Midbrain (tissue), 1 donor: ENCODE measurements at places on chromosomes 6 and 20.
A peak's percentile ranks its signal among the peaks of the same experiment; 100 is the strongest.

- no peak for DNase-seq
Observed at GRCh38 chr6:7545316-7546019, 4.0 kb downstream of the DSP start.

DNA sequence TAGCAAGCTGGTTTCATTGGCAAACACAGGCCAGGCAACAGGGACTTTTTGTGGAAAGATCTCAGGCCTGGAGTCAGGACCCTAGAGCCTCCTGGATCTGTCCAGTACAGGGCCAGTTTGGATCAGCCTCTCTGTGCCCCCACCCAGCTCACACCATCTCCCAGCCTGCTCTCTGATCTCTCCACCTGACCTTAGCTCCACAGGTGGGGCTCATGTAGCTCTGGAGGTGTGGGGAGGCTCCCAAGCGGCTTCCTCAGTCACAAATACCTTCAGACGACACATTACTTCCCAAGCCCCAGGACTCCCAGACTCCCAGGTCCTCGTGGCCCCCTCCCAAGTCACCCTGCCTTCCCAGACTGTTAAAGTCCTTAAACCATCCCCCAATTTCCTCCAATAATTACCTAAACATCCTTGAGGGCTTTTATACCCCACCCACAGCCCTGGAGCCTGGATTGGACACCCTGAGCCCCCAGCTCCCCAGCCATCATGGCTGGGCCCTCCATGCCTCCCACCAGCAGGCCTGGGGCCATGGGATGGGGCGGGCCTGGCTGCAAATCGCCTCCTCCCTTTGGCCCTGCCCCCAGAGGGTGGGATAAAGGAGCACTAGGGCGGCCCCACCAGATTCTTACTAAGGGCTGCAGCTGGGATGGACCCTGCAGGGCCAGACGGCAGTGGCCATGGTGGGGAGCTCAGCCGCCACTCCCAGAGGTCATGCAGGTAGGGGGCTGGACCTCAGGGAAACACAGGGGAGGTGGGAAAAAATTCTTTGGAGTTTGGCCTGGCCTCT is 15.9 kb upstream of the FANCE start:
- no peak for DNase-seq

DNA sequence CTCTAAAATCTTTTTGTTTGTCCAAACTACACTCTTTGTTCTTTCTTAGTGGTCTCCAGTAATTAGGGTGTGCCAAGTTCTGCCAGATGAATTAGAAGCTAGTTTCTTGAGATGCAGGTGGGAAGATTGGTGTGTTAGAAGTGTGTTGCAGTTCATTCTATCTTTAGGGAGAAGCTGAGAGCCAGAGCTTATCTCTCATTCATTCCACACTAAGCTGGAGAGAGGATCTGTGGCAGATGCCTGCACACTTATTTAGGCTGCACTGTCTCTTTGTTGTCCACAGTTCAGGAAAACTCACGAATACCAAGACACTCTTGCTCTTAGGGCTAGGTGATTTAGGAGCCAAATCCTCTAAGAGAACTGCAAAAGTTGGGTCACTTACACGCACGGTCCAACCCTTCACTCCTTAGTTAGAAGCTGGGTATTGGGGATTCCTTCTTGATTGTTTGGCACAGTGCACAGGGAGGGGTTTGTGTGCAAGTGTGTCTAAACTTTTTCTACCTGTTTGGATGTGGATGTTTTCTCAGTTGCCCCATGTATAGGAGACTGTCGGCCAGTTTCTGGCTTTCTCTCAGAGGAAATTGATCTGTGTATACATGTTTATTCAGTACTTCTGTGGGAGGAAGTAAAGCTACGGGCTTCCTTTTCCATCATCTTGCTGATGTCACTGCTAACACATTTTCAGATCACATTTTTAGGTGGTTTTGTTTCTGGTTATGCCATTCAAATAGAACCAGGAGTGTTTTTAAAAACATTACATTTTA is 49.5 kb downstream of the SMAP1 start:
- no peak for DNase-seq

GRCh38 chr20:23245553-23246181 is 104.9 kb upstream of the NXT1 start:
- DNase-seq = peak; percentile 41

- no peak for DNase-seq
Observed at GRCh38 chr6:130293800-130294199, 71.0 kb upstream of the SAMD3 start.

GRCh38 chr6:116388924-116389323 is 18.2 kb downstream of the DSE start:
- DNase-seq = no peak

GRCh38 chr6:53095270-53095669 is 30.1 kb downstream of the FBXO9 start:
- DNase-seq = no peak

DNA sequence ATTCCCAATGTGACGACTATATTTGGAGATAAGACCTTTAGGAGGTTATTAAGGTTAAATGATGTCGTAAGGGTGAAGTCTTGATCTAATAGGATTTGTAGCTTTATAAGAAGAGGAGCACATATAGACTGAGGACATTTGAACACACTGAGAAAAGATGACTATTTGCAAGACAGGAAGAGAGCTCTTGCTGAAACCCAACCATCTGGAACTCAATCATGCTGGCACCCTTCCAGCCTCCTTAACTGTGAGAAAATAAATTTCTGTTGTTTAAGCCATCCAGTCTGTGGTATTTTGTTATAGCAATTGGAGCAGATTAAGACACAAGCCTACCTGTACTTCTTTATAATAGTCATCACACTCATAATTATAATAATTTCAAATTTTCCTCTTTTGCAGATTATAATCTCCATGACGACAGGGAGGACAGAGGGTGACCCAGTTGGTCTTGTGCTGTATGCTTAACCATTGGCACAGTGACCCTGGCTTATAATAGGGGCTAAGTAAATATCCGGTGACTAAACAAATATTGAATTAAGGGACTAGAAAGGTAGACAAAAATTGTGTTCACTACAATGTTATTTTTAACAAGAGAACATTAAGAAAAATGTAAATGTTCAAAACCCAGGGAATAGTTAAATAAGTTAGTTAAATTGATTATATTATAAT is 206.4 kb upstream of the HDDC2 start:
- DNase-seq = no peak

GRCh38 chr20:62925076-62925419 is 1.3 kb downstream of the DIDO1 start:
- DNase-seq = no peak

DNA sequence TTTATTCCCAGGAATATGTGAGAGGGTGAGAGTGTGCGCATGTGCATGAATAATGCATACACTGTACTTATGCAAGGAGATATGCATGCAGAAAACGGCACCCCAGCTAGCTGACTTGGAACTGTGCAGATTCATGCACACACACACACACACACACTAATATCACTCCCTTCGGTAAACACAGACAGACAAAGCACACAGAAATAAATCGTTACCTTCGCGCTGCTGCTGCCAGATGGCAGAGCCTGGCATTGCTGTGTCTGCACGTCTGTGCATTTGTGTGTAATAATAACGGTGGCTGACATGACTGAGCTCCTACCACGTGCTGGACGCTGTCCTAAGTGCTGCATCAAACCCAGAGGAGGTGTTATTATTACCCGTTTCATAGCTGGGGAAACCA is 36.8 kb downstream of the PREX1 start:
- DNase-seq = no peak

GRCh38 chr20:61056627-61057442 is 195.2 kb upstream of the CDH4 start:
- no peak for DNase-seq

DNA sequence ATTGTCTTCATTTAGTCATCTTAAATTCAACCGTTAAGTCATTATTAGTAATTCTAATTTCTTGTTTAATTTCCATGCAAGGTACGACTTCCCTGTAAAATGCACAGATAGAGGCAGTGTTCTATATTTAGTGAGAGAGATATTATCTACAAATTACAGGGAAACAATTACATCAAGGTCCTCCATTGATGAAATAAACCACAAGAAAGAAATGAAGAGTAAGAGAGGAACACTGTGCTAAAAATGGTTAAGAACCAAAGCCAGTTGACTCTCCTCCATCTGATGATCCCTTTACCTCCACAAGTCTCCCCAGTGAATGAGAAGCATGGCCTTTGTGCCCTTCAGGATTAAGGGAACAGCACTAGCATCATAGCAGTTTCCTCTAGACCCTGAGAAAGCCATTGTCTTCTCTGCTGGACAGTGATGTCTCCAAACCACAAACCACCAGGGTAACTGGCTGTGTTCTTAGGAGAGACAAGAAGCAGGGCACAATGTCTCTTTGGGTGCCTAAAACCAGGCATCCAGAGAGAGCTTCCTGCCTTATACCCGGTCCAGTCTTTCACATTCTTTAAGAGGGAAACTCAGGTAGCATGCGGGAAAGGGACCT is 38.1 kb downstream of the IRF4 start:
- no peak for DNase-seq

DNA sequence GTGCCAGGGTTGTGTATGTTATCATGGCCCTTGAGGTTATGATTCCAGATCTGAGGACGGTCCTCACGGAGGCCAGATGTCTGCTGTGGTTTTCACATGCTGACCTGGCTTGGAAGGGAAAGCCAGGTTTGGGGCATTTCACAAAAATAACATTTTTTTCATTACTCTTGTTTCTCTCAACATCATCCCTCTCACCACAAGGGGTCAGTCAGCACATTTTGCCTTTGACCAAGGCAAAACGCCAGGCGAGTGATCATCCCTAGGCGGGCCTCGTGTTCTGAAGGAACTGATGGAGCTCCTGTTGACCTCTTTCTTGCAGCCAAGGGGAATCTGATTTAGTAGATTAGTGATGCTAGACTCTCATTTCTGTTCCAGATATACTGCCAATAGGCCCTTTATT is 133.5 kb downstream of the TBC1D7 start:
- DNase-seq = peak; percentile 54

GRCh38 chr6:6661684-6662083 is 73.2 kb downstream of the LY86 start:
- peak; percentile 41 for DNase-seq

DNA sequence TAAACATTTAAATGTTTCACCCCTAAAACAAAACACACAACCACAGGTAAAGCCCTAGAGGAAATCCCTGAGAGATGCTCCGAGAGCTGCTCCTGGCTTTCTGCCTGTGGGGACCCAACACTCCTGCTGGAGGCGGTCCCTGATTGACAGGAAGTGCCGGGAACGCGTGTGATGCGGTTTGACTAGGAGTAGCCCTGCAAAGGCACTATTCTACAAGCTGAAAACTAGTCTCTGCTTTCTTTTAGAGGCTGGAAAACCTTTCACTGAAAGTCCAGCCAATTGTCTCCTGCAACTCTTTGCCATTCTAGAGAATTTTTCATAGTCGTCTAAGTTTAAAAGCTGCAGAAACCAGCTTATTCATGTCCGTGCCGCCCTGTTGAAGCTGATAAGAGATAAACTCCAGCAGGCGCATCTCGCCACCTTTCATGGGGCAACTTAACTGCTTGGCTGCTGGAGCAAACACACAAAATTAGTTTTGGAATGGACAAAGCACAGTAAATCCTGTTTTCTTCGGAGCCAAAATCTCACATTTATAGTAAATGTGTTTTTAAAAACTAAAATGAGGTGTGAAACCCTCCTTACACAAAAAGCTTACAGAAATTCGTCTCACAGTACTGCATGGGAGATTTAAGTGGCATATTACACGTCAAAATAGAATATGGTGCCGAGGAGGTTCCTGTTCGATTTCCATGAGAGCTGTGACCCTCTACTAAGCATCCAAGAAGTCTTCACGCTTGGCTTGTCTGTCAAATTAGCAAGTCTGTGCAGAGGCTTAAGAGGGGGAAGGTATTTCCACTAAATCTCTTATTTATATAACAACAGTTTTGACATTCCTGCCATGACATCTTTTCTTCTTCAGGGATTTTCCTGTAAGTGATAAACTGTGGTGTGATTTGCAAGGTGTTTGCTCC is 46.9 kb downstream of the DACT2 start:
- no peak for DNase-seq

- DNase-seq = no peak
Observed at GRCh38 chr6:139306291-139306981, 14.6 kb upstream of the TXLNB start.

- DNase-seq = no peak
Observed at GRCh38 chr20:24663496-24663895, 194.1 kb downstream of the SYNDIG1 start.

- DNase-seq = no peak
Observed at GRCh38 chr6:126643352-126643751, 303.4 kb downstream of the CENPW start.

DNA sequence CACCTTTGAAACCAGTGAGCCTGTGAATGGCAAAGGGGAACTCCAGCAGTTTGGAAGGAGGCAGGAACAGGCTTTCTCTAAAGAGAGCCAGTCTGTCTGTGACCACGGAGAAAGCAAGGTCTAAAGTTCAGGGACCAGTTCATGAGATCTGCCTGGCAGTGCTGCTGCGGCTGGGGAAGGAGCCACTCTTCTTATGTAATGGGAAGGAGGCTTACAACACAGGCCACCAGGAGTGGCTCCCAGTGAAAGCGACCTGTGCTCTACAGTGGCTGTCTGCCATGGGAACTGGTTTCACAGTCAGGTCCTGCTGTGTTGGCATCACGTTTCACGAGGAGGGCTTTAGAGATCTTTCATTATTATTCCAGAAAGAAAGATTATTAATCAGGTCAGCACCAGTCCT is 291.9 kb upstream of the PRDM1 start:
- DNase-seq = peak; percentile 35

DNA sequence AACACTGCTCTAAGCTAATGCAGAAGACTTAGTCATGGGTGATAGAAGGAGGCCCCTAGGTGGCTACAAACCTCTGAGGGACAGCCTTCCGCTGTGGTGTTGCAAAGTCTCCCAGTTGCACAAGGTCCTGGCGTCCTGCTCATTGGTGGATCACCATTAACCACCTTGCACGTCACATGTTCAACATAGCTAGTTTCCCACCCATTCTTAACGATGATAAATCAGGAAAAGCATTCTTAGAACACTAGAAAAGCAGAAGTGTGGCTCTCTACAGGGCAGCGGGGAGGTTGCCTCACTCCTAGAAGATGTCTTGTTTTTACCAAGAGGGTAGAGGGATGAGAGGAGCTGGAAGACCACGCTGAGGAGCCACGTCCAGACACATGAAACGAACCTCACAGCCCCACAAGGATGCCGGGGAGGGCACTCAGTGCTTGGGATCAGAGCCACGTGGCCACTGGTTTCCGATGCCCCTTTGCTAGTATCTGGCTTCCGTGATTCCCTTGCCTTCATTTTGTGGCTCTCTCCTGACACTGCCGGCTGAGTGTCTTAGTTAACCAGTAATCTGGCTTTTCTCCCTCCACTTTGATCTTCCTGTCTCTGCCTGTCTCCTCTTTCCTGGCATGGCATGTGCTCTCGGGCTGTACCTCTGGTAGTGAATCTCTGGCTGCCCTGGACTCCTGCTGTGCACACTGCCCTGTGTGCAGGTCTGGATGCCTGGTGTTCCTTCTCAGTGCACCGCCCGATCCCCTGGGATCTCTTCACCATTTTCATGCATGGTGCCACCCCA is 91.4 kb upstream of the NEDD9 start:
- no peak for DNase-seq
